Stimulated activated naive CD4-positive, alpha-beta T cell treated with Interleukin-2 at 50 U/mL for 16 hours (primary cell): ENCODE measurements at places on chromosomes 12 and 14.

DNA sequence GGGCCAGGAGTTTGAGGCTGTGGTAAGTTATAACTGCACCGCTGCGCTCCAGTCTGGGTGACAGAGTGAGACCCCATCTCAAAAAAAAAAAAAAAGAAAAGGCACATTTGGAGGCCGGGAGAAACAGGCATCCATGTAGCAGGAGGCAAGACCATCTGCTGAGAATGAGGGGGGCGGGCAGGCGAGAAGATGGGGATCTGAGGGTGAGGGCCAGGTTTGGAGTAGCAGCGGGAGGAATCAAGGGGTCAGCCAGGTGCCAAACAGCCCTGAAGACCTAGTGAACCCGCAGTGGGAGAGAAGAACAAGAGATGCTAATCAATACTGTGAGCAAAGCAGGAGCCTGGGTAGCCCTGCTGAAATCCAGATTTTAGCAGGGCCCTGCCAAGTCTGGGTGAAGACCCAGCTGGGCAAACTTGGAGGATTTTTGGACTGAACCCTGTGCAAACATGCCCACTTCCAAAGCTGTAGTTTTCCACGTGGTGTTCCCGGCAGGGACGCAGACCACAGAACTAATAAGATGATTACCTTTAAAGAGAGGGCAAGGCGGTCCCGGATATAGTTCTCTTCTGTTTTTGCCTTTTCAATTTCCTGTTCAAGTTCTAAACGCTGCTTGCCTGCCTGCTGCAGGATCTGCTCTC, 61.0 kb downstream of the NIN start:
- DNase-seq: no peak

GRCh38 chr12:15789220-15790171, at the start of gene EPS8:
TSS of gene EPS8 (minus strand) at chr12:15789388. CDS start at chr12:15682951, 106,437 bp downstream.
- DNase-seq: peak; percentile 86

- no peak for DNase-seq
Measured at GRCh38 chr12:49675137-49675536, 32.1 kb downstream of the FMNL3 start.

DNA sequence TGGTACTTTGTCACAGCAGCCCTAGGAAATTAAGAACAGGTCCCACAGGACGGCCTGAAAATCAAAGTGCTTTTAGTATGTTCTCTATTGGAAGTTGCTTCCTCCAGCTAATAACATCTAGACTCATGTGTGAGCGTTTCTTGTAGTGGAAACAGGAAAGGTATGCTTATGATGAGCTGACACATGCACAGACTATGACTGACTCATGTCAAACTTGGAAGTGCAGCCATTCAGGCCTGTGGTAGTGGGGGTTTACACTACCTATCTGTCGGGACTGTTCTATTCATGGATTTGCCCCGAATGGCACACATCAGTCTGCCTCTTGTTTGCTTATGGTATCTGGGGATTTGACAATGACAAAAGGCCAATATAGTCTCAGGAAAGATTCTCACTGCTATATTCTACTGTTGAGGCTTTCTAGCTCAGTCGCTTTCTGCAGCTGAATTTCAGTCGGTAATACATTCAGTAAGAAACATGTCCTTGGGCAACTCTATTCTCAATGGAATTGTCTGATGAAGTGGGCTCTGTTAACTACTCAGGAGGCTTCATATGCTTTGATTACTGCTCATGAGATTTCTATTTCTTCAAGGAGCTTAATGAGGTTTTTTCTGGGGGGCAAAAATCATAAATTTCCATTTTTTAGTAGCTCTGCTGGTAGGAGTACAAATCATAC, 270.3 kb upstream of the DAAM1 start:
- DNase-seq: no peak
